Foreskin keratinocyte (primary cell): ENCODE measurements at places on chromosomes 12 and 14. TPM values are rescaled to one million over a fixed set of nuclear protein-coding genes. Genes with fewer than 3 reads are reported as not detected.
A peak's percentile ranks its signal among the peaks of the same experiment; 100 is the strongest.

GRCh38 chr14:81125536-81125935 is 95.2 kb downstream of the GTF2A1 start:
- no peak for DNase-seq

DNA sequence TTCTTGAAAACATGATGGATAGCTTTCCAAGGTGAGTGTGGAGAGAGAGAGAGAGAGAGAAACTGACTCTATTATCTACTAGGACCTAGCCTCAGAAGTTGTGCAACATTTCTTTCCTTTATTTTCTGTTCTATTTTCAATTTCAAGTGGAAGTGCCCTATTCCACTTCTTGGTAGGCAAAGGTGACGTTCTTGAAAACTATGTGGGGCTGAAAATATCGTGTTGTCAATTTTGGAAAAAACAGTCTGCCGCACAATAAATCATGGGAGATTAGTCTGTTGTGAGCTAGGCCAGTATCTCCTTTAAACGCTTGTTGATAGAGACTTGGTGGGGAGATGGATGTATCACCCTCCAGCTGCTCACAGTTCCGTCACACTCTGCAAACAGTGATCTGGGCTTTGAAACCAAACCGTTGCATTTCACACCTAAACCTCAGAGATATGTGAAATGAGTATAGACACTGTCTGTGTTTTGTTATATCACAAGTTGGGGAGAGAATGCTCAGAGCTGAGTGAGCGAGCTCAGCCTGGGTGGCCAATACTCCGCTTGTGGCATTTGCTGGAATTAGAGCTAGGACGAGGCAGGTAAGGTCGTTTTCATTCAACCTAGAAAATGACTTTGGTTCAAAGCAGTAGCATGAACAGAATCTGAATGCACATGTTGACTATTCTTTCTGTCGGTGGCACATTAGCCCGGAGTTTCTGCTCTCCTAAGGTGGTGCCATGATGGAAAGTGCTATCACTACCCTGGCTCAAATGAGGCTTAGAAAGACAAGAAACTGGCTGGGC is 75.1 kb upstream of the ST8SIA1 start:
- DNase-seq: no peak

DNA sequence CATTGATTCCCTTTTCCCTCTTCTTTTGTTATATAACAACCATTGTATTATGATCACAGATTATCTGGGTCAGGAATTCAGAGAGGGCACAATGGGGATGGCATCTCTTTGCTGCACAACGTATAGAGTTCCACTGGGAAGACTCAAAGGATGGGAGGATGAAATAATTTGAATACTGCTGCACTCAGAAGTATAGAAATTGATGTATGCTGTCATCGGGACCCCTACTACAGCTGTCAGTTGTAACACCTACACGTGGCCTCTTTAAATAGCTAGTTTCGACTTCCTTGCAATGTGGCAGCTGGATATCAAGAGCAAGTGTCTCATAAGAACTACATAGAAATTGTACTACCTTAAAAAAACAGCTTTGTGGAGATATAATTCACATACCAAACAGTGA is 408.1 kb downstream of the PDZRN4 start:
- no peak for DNase-seq

GRCh38 chr14:93331002-93331727 is 1.7 kb downstream of the BTBD7 start:
- no peak for DNase-seq

DNA sequence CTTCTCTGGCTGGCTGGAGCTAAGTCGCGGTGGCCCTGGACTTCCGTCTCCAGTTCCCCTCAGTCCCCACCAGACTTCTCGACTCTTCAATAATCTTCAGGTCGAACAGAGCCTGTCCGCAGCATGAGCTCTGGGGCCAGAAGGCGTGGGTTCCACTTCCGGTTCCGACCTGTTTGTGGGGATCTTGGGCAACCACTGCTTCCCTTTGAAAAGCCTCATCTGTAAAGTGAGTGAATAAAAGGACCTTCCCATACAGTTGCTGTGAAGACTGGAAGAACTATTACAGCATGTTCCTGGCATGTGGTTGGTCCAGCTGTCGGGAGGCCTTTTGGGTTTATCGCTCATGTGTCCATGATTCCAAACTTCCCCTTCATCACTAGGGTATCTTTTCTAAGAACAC is 19.4 kb downstream of the ADGRD1 start:
- DNase-seq: no peak

- no peak for DNase-seq
Measured at GRCh38 chr12:4615667-4616066, 33.2 kb downstream of the AKAP3 start.

GRCh38 chr12:79183003-79183402 is 318.4 kb downstream of the SYT1 start:
- DNase-seq: no peak

GRCh38 chr14:97390096-97390724 is 593.0 kb downstream of the VRK1 start:
- no peak for DNase-seq

GRCh38 chr12:54734196-54734950 is 86.2 kb upstream of the DCD start:
- DNase-seq: no peak

DNA sequence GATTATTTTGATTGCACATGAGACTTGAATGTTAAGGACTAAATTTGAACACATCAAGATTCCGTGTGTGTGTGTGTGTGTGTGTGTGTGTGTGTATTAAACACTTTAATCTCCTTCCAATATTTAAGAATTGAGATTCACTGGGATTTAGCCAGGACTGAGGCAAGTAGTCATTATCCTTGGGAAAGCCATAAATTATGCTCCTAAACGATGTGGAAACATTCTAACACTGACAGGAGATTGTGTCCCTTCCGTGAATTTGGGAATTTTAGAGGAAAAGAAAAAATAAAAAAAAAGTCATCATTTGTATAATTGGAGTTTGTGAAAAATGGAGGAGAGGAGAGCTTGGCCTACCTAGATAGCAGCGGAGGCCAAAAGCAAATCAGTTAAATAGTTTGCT is 212.9 kb downstream of the DUSP6 start:
- DNase-seq: no peak

- no peak for DNase-seq
Measured at GRCh38 chr12:7206691-7207090, 17.2 kb downstream of the PEX5 start.

DNA sequence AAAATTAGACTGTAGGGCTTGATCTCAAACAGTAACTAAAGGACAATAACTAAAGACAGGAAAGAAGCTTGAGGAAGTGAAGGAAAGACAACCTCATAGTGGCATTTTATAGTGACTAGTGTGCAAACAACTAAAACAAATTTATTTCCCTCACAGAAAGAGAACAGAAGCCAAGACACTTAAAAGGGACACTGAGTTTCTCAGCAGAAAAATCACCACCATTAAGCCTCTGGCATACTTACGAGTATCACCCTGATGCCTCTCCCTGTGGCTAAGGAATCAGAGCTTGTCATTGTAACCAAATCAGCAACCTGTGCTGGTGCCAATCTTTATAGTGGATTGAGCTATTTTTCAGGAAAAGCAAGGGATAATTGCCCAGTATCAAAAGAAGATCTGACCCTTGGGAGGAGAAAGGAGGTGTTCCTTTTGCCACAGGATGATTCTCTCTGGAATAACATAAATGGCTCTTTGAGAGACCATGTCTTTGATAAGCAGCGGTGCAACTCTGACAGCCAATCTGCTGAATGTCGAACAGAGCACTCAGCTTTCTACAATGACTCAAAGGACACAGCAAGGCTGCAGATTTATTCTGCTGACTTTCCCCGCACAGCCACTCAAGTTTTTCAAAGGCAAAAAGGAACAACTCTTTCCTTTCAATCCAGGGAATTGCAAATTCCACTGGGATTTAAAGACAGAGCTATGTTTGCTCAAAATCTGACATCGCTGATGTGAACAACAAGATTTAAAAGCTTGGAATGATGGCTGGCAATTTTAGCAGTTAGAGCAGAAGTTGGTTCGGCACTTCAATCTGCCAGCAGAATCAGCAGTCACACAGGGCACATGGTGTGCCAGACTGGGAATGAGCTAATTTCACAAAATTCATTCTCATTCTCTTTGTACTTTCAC is 34.6 kb downstream of the ATF7 start:
- DNase-seq: no peak

DNA sequence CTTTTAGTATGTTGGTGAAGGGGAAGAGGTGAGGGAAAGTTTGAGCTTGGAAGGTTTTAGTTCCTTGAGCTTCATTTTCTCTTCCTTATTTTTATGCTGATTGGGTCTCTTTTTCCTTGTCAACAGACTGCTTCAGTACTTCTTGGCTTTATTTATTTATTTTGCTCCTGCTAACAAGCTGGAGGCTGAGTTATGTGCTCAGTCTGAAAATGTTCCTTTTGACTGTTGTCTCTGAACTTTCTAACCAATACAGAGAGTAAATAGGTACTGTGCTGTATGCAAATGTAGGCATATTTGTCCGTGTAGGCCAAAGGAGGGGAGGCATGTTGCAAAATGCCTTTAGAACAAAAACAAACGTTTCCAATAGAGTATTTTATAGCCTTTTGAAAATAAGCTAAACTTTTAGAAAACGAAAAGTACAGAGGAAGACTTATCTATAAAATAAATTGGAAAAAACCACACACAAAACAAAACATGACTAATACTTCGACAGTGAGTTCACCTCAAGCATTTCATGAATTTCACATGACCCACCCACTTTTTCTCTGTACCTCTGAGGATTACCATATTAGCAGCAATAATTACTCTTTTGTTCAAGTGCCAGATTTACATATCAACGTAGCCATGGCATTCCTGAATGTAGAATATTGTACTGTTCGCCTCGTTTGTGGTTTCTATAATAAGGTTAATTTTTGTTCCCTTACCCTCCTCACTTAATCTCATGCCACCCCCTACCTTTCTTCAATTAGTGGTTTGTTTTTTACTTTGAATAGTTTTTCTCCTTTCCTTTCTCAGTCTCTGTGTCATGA is 4.7 kb upstream of the CREBL2 start:
- peak; percentile 89 for DNase-seq

DNA sequence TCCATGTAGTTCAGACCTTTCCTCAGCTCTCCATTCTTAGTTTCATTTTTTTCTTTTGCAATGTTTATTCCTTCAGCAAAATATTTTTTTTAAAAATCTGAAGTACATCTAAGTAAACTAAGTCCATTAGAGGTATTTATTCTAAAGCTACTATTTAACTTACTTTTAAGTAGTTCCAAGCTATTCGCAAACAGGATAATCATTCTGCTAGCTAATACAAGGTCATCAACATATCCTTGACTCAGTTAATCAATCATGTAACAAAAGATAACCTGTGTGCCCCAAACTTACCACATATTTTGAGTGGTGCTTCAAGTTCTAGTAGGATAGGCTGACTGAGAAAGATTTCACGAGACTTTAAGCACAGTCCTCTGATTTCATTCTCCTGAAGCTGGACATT is 11.2 kb downstream of the PPP1CC start:
- no peak for DNase-seq

DNA sequence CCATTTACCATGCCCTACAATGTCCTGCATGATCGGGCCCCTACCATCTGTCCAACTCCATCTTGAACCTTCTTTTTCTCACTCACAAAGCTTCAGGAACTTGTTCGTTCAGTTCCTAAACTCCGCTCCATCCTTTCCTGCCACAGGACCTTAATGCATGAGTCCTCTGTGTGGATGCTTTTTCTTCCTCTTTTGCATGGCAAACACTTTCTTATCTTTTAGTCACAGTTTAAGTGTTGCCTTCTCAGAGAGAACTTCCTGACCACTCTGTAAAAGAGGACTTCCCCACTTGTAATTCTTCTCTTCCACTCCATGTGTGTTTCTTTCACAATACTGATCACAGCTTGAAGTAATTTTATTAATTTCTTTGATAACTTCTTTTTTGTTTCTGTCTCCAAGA is 54.4 kb upstream of the ETV6 start:
- DNase-seq: no peak

GRCh38 chr12:84619053-84619571 is 293.5 kb downstream of the SLC6A15 start:
- no peak for DNase-seq

DNA sequence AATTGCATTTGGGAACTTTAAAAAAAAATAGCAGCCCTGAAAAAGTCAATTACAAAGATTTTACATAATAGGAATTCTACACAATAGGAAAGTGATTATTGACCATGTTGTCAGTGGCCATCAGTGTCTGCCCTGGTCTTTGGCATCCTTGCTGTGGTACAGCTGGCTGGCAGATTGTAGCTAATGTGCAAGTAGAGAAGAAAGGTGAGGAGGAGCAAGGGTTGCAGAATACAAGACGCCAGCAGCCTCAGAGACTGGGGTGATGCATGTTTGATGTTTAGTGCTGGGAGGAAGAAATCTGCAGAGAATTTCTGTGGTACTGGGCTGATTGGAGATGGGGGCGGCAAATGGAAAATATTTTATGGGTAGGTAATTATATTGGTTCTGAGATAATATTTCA is 322.9 kb downstream of the TMEM117 start:
- no peak for DNase-seq

DNA sequence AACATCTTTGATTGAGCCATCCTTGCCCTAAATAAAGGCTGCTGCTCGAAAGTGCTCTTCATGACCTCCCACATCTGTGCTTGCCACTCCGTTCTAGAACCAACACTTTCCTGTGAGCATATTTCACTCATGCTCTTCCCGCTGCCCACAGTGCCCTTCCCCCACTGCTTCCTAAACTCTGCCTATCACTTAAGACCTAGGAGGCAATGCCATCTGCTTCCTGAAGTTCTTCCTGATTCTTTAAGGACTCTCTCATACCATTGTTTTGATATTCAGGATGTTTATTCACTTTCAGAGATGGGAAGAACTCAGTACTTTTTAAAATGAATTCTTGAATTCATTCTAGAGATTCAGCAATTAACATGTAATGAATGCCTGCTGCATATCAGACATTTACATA is 49.9 kb downstream of the ZFYVE21 start:
- no peak for DNase-seq

TMEM52B gene
- not detected in 2 replicates for polyA plus RNA-seq

MYL6 gene
- polyA plus RNA-seq: 3,288 and 3,690 TPM in 2 replicates

LRP1-AS gene
- not detected in 2 replicates for polyA plus RNA-seq

SLC38A4 gene
- polyA plus RNA-seq: 0.26 and 0.28 TPM in 2 replicates

BBS10 gene
- 1.7 and 2.6 TPM in 2 replicates for polyA plus RNA-seq

CLEC9A gene
- polyA plus RNA-seq: not detected in 2 replicates

SH2B3 gene
- 5.9 and 7.7 TPM in 2 replicates for polyA plus RNA-seq

VDR gene
- 14.9 and 15.8 TPM in 2 replicates for polyA plus RNA-seq

PMCH gene
- not detected in 2 replicates for polyA plus RNA-seq

BIN2 gene
- not detected in 2 replicates for polyA plus RNA-seq

SVOP gene
- not detected in 2 replicates for polyA plus RNA-seq

NOPCHAP1 gene
- polyA plus RNA-seq: 31.2 and 36.6 TPM in 2 replicates

KRT83 gene
- polyA plus RNA-seq: not detected in 2 replicates

JAG2 gene
- 23.0 and 30.8 TPM in 2 replicates for polyA plus RNA-seq

CABP1 gene
- not detected in 2 replicates for polyA plus RNA-seq

ENDOU gene
- polyA plus RNA-seq: 0.14 and 0.21 TPM in 2 replicates

PRPH gene
- polyA plus RNA-seq: 0.04 TPM in 1 of 2 replicates, not detected in the other

BATF gene
- not detected in 2 replicates for polyA plus RNA-seq

COX6A1 gene
- polyA plus RNA-seq: 947 and 1,045 TPM in 2 replicates

RAB15 gene
- 3.9 and 5.0 TPM in 2 replicates for polyA plus RNA-seq
